Aortic smooth muscle cell (primary cell): ENCODE measurements at places on chromosomes 4 and X. TPM values are rescaled to one million over a fixed set of nuclear protein-coding genes. Genes with fewer than 3 reads are reported as not detected.

MAGEB6B gene
- not detected in 2 replicates for total RNA-seq

MRPS18C gene
- 26.7 and 33.1 TPM in 2 replicates for total RNA-seq

MAOB gene
- 0.13 and 0.19 TPM in 2 replicates for total RNA-seq

AREG gene
- not detected in 2 replicates for total RNA-seq

TMSB15B gene
- 1.6 and 1.8 TPM in 2 replicates for total RNA-seq

FNIP2 gene
- total RNA-seq = 47.7 and 91.2 TPM in 2 replicates

NEXMIF gene
- total RNA-seq = under 0.01 TPM in 1 of 2 replicates, not detected in the other

UNC5C gene
- total RNA-seq = 3.3 and 4.8 TPM in 2 replicates

AMTN gene
- total RNA-seq = 0.12 TPM in 1 of 2 replicates, not detected in the other

HSD17B11 gene
- total RNA-seq = 13.9 and 17.6 TPM in 2 replicates

GSX2 gene
- not detected in 2 replicates for total RNA-seq

GRIA2 gene
- total RNA-seq = 0.25 TPM in 1 of 2 replicates, not detected in the other

POLN gene
- total RNA-seq = 2.2 and 3.4 TPM in 2 replicates

PRPS2 gene
- total RNA-seq = 17.5 and 23.6 TPM in 2 replicates

FAAH2 gene
- 0.25 TPM in 1 of 2 replicates, not detected in the other for total RNA-seq

DCX gene
- under 0.01 TPM in 1 of 2 replicates, not detected in the other for total RNA-seq

TLR3 gene
- total RNA-seq = 3.7 and 6.9 TPM in 2 replicates

FRMD7 gene
- not detected in 2 replicates for total RNA-seq
